ENCODE measurements at places on chromosomes 4 and X.

DNA sequence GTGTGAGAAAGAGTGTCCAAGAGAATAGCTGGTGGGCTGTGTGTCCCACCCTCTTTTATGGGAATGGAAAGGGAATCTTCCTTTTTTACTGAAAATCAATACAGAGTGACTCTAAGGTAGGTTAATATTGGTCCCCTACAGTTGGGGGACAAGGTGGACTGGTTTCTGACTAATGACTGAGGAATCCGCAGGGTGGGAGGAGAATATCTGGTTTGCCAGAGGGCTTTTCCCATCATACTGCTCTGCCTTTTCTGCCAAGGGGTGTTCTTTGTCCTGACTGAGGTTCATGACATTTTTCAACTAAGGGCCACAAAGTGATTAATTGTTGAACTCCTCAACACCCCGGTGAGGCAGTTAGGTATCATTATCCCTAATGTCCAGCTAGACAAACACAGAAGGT is 261.6 kb downstream of the SPATA18 start:
- DNase-seq: no peak

GRCh38 chrX:109728173-109728535 is 4.9 kb downstream of the ACSL4 start:
- DNase-seq: no peak

GRCh38 chr4:7742807-7743280 is 196.8 kb downstream of the AFAP1 start:
- no peak for DNase-seq

DNA sequence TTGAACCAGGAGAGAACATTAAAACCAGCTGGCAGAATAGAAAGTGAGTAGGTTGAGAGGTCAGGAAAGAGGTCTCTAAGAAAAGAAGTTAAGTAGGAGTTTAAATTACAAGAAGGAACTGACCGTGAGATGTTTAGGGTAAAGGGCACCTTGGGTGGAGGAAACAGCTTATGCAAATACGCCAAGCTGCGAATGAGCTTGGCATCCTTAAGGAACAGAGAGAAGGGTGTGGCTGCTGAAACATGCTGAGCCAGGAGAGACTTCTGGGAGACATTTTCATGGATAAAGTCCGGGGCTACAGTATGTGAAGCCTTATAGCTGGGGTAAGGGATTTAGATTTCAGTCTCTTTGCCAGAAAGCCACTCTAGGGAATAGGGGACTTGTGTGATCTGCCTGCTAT is 249.1 kb downstream of the KCNIP4 start:
- no peak for DNase-seq

GRCh38 chr4:111722213-111722720 is 423.0 kb upstream of the FAM241A start:
- no peak for DNase-seq

- DNase-seq: no peak
These were observed 97.7 kb upstream of the PTPN13 start for GRCh38 chr4:86496094-86497080.

GRCh38 chr4:41638866-41639265 is 100.9 kb downstream of the LIMCH1 start:
- DNase-seq: no peak

DNA sequence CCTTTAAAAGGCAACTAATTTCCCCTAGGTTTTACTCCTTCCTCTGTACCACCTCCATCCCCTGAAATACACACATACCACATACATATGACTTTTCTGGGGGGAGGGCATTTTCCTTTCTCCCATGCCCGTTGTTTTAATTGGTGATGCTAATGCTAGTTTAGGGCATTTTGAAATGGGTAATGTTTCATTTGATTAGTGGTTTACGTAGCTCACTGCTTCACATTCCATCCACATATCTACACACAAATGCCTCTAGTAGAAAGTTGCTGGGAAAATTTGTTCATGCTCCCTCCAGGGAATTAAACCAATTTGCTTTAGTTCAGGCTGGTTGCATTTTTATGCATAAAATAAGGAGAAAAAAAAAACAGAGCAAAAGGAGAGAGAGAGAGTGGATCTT is 231.2 kb downstream of the FRAS1 start:
- no peak for DNase-seq

- no peak for DNase-seq
These were observed 23.7 kb downstream of the LRPAP1 start for GRCh38 chr4:3508542-3508941.

GRCh38 chr4:68673143-68673542 is 2.7 kb upstream of the UGT2B15 start:
- no peak for DNase-seq

GRCh38 chr4:8688041-8688907 is 95.7 kb downstream of the CPZ start:
- DNase-seq: no peak

GRCh38 chr4:17010426-17011087 is 112.1 kb upstream of the LDB2 start:
- DNase-seq: no peak

GRCh38 chr4:180281724-180282123 is 1961.5 kb upstream of the TENM3 start:
- DNase-seq: no peak

DNA sequence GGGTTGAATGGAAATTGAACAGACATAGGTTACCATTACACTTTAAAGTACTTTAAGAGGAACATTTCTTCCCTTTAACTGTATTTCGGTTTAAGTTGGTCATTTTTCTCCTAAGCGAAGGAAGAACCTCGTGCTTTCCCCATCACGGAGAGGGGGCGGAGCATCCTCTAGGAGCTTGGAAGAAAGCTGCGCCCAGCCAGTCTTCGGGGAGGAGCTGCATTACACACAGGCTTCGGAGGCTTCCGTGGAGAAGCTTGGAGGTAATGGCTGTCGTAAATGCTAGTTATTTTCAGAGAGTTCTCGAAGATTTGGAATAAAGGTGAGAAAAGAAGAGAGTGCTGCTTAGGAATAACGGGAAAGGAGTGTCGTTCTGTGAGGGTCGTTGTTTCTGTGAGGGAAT is at the start of gene PWWP3B:
TSS of gene PWWP3B (plus strand) at position 199 of the 400 bp plus-strand sequence. CDS start 37,128 bp downstream, outside the sequence.
- no peak for DNase-seq

GRCh38 chr4:76969495-76969894 is 19.9 kb downstream of the SEPTIN11 start:
- no peak for DNase-seq

DNA sequence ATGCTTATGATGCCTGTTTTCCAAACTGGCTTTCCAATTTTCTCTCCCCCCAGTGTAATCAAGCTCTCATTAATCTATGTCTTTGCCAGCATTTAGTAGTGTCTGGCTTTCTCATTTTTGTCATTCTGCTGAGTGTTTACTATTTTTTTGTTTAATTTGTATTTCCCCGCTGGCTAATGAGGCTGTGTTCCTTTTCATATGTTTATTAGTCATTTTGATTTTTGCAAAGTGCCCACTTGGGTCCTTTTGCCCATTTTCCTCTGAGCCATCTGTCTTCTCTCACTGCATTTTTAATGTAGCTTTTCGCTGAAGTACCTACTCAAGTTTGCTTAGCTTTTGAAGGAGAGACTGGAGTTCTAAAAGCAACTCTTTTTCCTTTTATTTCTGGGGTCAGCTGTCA is 14.7 kb downstream of the DCK start:
- DNase-seq: no peak

DNA sequence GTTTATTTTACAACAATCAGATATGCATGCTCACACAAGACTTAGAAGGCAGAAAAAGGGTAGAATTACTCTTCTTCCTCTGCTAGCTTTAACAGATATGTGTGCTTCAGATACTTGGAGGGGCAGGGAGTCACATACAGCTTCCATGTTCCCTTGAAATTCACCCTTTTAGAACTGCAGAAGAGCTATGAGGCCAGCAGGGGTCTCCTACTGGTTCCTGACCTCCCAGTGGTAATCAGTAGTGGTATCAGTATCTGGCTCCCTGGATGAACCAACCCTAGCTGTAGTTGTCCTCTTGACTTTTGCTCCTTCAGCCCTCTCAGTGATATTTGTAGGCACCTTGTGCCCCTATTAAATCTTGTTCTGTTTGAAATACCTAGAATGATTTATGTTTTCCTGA is 81.5 kb downstream of the RCHY1 start:
- DNase-seq: no peak

- DNase-seq: no peak
These were observed 32.5 kb downstream of the LANCL3 start for GRCh38 chrX:37603938-37604409.

GRCh38 chr4:169045862-169046584 is 36.0 kb upstream of the CBR4 start:
- no peak for DNase-seq

GRCh38 chrX:53075011-53075410 is 7.2 kb upstream of the TSPYL2 start:
- no peak for DNase-seq

DNA sequence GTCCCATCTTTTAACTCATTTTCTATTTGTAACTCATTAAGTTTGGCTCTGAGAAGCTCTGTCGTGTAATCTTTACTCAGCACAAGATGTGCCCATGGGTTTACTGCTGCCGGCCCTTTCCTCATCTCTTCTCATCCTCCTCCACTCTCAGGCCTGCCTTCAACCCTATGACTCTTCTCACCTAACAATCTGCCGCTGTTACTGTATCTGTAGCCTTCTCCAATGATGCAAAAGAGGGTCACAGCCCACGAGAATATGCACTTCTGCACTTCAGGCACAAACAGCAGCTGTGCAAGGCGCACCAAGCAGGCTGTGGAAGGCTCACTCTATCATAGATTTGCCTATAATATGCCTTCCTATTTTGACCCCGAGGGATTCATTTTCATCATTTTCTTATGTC is 546.5 kb upstream of the GALNTL6 start:
- DNase-seq: no peak

DNA sequence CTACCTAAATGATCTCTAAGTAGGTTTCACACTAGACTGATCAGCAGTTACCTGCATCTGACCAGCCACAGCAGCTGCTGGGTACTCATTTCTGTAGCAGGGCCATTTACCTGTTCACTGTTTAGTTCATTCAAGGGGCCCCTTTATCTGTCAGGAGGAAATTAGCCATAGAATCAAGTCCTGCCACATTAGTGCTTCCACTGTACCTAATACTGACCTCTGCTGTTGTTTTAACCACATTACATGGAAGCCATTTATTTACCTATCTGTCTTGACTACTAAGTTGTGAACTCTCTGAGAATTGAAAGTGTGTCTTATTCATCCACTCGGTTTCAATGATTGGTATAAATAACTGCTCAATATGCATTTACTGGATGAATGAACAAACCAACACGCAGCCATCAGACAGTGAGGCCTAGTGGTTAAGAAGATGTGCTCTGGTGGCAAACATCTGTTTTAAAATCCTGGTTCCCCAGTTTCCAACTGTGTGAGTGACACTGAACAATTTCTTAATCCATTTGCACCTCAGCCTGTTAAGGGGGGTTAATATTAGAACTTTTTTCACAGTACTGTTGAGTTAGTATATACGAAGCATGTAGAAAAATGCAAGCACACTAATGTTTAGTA is 30.0 kb upstream of the ANXA5 start:
- DNase-seq: peak; percentile 53

DNA sequence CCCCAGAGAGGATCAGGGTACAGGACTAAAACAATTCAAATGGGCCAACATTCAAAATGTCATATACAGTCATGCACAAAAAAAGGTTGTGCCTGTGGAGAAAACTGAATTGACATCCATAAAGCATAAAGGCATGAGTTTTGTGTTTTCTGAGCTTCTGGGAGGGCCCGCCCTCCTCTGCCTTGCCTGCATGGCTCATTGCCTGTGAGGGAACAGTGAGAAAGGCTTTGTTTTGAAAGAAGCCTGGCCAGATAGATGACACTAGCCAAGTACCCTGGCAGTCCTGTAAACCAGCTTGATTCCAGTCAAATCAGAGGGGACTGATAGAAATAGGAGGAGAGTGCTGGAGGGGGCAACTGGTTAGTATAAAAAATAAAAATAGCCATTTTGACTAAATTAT is 194.3 kb downstream of the KIT start:
- DNase-seq: no peak

GRCh38 chr4:126046081-126046614 is 731.4 kb downstream of the FAT4 start:
- DNase-seq: no peak

DNA sequence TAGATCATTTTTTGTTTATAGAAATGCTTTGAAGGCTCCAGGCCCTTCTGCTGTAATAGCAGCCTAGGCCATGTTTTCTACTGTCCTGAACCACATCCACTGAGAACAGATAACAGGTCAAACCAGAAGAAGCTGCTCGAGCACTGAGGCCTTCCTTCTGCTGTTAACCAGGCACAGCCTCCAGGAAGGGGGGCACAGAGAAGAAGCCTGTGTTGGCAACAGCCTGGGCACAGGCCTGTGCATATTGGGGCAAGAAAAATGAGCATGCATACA is 37.4 kb upstream of the PDK3 start:
- DNase-seq: no peak

DNA sequence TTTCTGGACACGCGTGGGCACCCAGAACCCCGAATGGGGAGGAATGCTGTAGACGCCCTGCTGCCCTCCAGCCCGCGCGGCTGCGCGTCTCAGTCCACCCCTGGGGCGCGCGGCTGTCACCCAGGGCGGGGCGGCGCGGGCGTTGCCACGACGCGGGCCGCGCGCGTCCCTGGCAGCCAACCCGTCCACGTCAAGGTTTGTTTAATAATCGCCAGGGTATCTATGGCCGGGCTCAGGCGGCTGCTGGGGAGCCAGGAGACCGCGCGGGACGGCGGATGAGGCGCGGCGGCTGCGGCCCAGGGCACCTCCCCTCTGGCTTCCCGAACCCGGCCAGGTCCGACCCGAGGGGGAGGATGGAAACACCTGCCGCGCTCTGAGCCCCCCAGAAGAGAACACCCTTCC is at the start of gene SPATA18:
TSS of gene SPATA18 (plus strand) at position 92 of the 402 bp plus-strand sequence. CDS start 401 bp downstream, outside the sequence.
- no peak for DNase-seq

- no peak for DNase-seq
These were observed 30.3 kb downstream of the CCNI start for GRCh38 chr4:77045490-77045889.

GRCh38 chr4:47194036-47194737 is 162.8 kb downstream of the GABRB1 start:
- no peak for DNase-seq

GRCh38 chr4:13599159-13599558 is 28.4 kb downstream of the BOD1L1 start:
- DNase-seq: no peak

GRCh38 chr4:152997771-152998487 is 61.8 kb downstream of the FHDC1 start:
- DNase-seq: no peak

GRCh38 chrX:123085311-123085940 is 98.7 kb upstream of the GRIA3 start:
- DNase-seq: no peak

DNA sequence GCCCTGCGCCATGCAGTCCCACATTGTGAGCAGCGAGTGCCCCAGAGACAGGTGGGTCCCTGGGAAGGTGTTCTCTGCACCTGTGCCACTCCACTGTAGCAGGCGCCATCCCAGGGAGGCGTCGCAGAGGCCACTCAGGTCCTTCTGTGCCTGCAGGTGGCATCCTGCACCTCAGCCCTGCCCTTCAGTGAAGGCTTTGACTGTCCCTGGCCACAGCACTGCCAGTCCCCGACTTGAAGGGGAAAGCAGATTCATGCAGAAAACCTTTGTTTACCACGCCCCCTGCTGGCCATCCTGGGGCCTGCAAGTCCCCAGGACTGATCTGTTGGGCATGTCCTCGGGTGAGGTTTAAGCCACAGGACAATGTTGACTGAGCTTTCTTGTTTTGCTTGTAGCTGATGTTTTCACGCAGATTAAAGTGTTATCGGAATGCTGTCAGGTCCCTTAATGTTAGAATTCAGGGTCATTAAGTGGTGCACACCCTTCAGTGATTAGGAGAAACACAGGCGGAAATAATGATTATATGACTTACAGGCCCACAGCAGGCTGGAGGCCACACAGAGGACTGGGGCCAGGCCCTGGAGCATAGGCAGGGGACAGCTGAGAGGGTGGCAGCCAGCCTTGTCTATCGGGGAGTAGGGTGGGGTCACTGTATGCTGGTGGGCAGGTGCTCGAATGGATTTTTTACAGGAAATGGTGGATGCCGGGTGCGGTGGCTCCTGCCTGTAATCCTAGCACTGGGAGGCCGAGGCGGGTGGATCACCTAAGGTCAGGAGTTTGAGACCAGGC is 5.0 kb downstream of the TACC3 start:
- peak; percentile 58 for DNase-seq
